ENCODE measurements at places on chromosomes 5 and 9.

- no peak for DNase-seq
Measured at GRCh38 chr5:163306421-163306820, 131.0 kb upstream of the CCNG1 start.

DNA sequence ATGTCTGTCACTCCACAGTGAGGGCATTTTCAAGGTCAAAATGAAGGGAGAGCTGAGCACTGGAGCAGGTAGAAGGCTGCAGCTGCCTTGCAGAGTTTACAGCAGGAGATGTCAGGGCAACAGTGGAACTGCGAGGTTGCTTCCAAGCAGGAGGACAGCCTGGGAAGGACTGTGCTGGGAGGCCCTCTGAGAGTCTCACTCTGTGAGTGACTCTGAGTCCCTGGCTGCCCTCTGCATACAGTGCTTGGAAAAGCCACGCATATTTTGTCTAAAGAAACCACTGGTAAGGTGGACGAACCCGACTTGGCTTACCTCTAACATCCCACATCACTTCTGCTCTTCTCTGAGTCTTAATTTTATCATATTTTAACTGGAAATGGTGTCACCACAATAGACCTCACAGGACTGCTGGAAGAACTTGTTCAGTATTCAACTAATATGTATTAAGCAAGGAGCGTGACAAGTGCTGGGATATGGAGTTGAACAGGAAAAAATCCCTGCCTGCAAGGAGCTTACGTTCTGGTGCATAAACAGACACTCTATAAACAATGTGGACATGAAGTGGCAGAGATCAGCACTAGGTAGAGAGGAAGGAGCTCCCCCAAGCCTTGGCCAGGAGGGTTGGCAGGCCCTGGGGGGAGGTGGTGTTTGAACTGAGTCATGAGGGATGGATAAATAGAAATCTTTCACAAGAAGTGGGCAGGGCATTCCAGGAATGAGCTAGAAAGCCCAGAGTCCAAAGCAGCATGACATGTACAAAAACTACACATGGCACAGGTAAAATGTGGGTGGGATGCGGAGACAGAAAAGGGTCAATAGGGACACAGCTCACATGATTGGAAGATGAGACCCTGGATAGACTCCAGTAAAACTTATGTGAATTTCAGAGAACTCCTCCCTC is 64.0 kb upstream of the FOXE1 start:
- DNase-seq, result no peak

GRCh38 chr9:89477811-89478630 is 19.9 kb downstream of the SEMA4D start:
- DNase-seq, result peak; percentile 72

- no peak for DNase-seq
Measured at GRCh38 chr9:106697750-106698502, 165.0 kb upstream of the ZNF462 start.

DNA sequence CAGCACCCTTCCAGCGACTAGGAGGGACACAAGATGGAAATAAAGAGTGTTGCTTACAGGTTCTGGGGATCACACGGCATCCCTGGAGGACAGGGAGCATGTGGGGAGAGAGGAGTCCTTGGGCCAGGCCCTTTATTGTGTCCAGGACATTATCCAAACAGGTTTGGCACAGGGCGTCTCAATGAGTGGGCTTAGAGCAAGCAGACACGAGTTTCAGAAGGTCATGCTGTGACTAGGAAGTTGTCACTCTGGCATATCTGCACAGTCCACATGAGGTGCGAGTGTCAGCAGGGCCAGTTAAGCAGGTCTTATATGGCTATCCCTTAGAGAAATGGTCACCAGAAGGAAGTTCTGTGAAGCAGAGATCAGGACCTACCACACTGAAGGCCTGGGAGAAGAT is 174.5 kb upstream of the OTULINL start:
- DNase-seq, result no peak

- DNase-seq, result no peak
Measured at GRCh38 chr9:117936185-117937130, 232.3 kb downstream of the TLR4 start.

DNA sequence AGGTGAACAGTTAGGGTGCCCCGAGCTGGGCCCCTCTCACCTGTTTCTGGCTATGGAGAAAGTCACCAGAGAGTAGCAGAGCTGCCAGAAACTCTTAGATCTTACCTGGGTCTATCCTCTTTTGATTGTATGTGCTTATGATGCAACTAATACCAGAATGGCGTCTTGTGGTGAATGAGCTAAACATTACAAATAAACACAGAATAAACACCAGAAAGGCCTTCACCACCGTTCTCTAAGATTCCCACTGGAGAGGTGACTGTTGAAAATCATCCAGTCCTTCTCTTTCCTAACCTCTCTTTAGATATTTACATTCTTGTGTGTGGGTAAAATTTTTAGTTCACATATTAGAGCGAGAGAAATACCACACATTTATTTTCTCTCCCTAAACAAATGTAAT is 241.7 kb upstream of the GAS1 start:
- no peak for DNase-seq

DNA sequence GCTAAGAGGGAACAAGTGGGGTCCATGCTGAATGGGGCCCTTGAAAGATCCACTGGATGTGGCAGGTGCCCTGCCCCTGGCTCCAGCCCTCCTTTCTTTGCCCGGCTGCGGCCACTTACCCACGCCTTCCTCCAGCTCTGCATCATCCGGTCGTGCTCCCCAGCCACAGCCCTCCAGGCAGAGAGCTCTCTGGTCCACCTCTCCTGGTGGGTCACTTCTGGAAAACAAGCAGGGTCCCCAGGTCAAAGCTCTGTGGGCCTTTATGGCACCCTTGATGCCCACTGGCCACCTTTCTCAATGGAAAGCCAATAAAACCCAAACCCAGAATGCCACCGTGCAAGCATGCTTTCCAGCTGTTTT is 45.0 kb downstream of the SECISBP2 start:
- DNase-seq, result no peak

DNA sequence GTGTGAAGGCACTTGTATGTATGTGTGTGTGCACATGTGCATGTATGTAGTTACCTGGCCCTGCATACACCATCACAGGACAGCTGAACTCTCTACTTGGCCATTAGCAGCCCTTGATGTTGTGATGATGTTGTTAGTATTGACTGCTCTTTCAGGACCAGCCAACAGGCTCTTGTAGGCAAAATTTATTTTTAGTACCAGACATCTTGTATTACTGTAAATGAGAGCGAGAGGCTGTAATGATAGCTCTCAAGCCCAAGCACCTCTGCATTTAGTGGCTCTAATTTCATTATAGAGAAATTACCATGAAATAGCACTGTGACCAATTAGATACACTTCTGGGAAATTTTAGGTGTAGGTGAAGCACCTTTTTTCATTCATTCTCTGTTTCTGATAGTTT is 158.0 kb downstream of the SMARCA2 start:
- DNase-seq, result no peak

- DNase-seq, result no peak
Measured at GRCh38 chr5:33212900-33213299, 227.9 kb upstream of the TARS1 start.

DNA sequence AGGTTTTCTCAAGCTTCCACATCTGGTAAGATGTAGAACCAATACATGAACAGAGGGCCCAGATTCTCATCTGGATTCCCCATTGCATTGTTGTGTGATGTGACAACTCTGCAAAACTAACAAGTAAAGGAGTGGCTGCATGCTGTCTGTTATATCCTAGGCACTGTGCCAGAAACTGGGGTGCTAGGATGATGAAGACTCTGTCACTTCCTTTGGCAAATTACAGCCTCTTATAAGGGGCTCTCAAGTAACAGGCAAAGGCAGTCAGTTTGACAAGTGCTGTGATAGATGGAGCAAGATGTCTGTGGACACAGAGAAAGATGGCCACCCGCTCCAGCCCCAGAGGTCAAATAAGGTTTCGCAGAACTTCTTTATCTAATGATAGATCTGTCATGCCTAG is 115.7 kb downstream of the PAPPA start:
- DNase-seq, result no peak

- DNase-seq, result no peak
Measured at GRCh38 chr5:165559645-165560044, 2054.2 kb downstream of the MAT2B start.

DNA sequence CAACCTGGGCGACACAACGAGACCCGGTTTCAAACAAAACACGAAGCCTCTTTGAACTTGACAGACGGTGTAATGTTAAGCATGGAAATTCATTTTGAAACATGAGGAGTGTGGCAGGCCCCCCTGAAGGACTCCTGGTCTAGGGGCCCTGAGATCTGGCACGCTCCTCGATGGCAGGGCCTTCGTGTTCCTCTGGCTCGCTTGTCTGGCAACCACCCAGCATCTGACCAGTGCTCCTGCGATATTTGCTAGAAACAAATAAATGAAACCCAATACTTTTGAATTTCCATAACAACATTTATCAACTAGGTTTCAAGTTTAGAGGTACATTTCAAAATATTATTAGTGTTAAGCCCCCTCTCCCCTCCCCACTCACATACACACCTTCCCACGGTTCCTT is 193.0 kb downstream of the ERCC6L2 start:
- DNase-seq, result no peak

DNA sequence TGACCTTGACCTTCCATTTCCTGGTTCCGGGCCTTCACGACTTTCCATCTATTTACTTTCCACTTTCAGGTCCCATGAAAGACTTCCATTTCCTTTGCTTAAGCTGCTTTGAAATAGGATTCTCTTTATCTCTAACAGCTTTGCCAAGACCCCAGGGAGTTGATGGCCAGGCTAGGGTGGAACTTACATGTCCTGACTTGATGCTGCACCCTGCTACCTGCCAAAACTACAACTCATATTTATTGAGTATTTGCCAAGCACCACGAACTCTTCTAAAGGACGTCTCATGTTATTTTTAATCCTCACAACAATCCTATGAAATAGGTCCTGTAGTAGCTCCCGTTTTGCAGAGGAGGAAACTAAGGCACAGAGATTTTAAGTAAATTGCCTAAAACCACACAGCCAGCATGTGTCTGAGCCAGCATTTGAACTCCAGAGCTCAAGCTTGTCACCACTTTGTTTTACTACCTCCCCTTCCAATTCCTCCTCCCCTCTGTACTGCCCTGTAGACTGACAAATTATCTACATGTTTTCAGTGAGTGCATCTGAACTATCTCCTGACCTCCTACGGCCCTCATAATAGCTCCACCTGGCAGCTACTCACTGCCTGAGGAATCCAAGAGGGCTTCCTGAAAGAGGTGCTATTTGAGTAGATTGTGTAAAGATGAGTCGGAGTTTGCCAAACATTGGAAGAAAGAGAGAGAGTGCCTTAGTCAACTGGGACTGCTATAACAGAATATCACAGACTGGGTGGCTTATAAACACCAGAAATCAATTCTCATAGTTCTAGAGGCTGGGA is 38.4 kb upstream of the SMIM23 start:
- no peak for DNase-seq

DNA sequence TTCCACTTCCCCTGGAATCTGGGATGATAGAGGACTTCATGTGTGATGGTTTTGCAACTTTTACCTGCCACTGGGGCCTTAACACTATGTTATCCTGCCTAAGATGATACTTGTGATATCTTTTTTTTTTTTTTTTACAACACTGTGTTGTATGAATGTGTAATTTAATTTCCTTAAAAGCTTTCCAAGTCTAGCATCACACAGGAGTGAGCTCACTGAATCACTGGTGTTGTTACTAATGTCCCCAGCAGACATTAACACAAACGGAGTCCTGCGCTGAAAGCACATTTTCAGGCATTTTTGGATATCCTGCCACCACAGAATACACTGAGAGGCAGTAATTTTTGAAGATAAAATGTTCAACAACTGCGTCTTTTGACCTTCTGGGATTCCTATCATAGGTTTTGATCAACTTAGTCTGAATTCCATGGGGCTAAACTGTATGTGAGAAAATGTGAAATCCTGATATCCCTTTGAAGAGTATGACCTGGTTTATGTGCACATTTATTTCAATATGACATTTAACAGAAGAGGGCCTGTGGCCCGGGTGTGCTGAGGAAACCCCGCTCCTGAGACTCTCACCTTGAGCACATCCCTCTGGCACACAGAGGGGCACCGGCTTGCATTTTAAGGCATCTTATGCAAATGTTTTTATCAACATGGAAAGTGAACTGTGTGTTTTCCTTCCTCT is 118.0 kb downstream of the FSTL4 start:
- no peak for DNase-seq

DNA sequence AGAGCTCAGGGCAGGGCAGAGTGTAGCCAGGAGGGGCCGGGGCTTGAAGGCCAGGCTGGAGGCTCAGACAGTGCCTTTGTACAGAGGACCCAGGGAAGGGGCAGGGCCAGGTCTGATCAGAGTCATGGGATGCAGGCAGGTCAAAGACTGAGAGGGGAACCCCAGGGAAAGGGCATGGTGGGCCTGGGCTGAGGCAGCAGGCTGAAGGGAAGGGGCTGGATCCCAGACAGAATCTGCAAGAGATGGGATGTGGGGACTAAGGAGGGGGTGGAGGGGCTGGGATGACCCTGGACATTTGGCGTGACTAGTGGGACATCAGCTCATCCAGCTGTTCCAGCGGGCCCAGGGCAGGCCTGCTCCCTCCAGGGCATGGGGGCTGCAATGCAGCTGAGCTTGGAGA is 15.5 kb upstream of the MRNIP start:
- no peak for DNase-seq

- DNase-seq, result no peak
Measured at GRCh38 chr5:60507687-60508086, 192.3 kb downstream of the DEPDC1B start.

DNA sequence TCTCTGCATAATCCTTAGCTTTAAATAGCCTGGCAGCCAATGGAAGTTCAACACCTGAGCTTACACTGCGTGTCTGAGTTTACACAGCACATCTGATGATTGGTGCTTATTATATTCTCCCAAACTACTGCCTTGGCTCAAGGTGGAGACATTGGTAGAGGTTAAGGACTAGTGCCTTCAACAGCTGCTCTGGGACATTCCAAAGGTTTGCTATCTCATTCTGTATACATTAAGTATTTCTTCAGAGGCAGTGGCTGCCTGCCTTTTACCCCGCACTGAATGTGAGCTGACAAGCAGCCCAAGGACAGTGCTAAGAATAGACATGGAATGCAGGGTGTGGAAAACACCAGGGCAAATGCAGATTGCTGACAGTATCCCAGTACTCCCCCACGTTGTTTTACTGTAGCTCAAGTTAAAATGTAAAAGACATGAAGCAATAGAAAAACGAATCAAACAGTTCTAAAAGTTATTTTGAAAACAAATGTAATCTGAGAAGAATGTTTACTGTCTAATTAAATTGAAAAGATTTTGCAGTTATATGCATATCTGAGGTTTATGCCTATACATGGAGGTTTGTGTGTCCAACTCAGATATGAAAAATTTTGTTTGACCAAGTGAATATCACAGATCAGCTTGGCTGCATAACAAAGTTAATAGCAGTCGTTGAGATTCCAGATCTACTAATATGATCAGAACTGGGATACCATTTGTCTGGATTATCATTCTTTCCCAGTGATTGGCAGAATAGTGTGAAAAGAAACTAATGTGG is 1.8 kb downstream of the HSPB3 start:
- DNase-seq, result no peak

Measured in stimulated activated CD4-positive, alpha-beta T cell treated with anti-CD3 and anti-CD28 coated beads, Interleukin-2, amount 100 ng/mL, for 24 hours (primary cell).